ENCODE measurements at places on chromosomes 13 and 19. TPM values are rescaled to one million over a fixed set of nuclear protein-coding genes. Genes with fewer than 3 reads are reported as not detected.

The ANGPTL4 gene
- total RNA-seq: not detected

- DNase-seq: no peak
These were observed 100.1 kb upstream of the TSHZ3 start for GRCh38 chr19:31449379-31449778.

The IGFL2 gene
- not detected for total RNA-seq

The C2CD4C gene
- total RNA-seq: not detected

The KCNJ14 gene
- 2.0 TPM for total RNA-seq

DNA sequence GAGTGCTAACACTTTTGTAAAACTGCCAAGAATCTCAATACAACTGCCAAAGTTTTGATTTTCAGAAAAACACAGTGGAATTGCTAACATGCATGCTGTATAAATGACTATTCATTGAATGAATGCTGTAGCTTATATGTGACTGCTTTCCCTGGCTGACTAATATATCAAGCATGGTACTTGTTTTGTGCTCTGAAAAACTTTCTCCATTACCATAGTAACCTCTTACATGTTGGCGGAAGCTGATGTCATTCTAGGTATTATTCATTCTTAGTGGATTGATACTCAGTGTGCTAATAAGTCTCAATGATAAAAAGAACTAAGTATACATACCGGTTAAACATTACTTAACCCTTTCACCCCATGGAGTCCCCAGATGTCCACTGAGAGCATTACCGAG, 166.1 kb upstream of the MYO16 start:
- no peak for DNase-seq

The TEKTIP1 gene
- 5.7 TPM for total RNA-seq

The NCR1 gene
- not detected for total RNA-seq

- DNase-seq: no peak
These were observed 154.3 kb downstream of the SIPA1L3 start for GRCh38 chr19:38061294-38061693.

The APC2 gene
- total RNA-seq: 0.20 TPM

DNA sequence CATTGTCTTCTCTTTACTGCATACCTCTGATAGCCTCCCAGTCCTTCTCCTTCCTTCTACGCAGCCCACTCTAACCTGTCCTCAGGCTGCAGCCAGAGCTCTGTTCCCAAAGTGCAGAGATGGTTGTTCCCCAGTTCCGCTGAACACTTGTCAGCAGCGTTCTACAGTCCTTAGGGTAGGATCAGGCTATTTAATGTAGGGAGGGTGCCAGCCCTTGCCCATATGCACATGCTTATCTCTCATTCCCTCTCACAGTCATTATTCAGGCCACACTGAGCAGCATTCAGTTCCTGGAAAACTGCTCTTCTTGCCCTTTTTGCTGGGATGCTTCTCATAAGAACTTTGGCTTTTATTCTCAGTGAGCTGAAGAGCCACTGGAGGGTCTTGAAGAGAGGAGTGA, 180.7 kb downstream of the MTUS2 start:
- no peak for DNase-seq

The GPI gene
- 86.0 TPM for total RNA-seq

The ATP11A gene
- 66.8 TPM for total RNA-seq

The LILRA1 gene
- 0.27 TPM for total RNA-seq

DNA sequence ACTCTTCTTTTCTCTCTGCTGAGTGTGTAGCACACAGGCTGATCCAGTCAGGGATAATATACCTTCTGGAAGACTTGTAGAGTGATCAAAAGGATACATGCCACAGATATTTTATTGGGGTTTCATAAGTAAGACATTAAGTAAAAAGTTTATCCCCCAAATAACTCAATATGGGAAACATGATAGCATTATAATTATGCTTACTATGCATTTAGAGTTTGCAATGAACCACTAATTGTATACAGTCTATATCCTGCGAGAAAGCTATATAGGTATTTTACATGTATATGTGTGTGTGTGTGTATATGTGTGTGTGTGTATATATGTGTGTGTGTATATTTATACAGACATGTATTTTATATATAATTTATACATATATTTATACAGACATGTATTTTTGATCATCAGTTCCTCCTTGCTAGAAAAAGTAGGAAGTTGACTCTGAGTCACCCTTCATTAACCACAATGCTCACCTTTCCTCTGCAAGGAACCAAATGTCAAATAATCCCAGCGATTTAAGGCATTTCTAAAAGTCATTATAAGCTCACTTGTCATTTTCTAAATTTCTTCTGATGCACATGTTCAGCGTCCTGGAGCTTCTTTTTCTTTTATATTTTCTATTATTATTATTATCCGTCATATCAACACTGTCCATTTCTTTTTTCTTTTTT, 312.5 kb upstream of the OBI1 start:
- DNase-seq: no peak

DNA sequence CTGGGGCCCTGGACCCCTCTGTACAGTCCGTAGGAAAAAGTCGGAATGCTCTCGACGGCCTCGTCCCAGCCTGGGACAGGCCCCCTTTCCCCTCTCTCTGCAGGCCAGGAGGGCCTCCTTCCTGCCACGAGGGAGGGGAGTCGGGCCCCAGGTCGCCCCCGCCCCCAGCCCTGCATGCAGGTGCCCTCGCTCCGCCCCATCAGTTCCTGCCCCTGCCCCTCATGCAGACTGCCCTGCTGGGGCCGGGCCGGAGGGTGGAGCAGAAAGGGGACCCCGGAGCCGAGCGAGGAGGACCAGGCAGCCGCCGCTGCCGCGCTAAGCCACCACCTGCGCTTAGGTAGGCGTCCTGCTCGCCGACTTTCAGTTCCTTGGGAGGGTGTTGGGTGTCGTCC, 7.3 kb downstream of the LYL1 start:
- DNase-seq: no peak

- DNase-seq: no peak
These were observed 72.1 kb upstream of the FAM216B start for GRCh38 chr13:42709276-42709675.

DNA sequence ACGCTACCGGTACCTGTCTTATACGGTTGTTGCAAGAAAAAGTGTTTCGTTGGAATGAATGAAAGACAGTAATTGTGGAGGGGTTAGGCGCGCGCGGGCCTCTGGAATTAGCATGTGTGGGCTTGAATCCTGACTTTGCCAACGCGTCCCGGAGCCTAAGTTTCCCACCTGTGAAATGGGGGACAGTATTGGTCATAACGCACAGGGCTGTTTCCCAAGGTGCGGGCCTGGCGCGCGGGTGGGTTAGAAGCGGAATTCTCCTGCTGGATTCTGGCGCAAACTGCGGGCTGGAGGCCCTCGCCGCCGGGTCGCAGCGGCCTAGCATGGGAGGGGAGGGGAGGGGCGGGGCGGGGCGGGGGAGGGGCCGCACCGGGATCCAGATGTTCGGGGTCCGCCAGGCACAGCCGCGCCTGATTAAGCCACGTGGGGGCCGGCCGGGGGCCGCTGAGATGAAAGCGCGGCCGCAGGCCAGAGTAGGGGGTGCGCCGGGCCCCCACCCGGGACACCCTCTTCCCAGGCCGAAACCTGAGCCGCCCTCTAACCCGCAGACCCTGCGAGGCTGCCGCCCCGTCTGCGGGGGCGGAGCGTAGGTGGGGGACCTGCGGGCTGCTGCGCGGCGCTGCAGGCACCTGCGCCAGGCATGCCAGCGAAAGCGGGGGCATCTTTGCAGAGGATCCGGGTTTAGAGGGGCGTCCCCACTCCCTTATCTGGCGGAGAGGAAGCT, 1.2 kb upstream of the TMEM59L start:
- no peak for DNase-seq

DNA sequence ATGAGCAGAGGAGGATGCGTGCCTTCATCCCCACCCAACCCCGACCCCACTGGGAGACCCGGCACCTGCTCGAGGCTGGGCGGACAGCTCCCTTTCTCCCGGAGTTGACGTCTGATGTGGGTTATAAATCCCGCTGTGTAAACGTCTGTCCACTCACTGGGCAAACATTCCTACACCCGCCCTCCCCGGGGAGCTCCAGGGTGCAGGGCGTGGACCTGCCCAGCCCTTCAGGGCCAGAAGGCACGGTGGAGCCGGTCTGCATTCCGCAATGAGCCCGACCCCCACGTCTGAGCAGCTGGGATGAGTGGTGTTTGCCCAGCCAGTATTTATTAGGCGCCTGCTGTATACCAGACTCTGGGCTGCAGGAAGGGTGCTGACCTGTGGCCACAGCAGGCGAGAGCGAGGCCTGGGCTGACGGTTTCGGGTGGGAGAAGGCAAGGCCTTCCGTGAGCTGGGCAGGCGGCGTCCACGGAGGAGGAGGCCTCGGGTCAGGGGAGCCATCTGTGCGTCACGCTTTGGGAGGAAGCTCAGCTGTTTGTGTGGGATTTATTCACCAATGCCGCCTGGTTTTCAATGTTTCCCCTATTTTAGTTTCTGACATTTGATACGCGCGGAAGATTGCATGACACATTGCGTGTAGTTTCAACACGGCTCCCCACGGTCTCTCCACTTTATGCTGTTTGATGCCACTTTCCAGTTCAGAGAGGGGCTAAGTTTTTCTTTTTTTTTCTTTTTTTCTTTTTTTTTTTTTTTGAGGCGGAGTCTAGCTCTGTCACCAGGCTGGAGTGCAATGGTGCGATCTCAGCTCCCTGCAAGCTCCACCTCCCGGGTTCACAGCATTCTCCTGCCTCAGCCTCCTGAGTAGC, 2.0 kb downstream of the MISP start:
- no peak for DNase-seq

- DNase-seq: no peak
These were observed 214.6 kb upstream of the SERP2 start for GRCh38 chr13:44158881-44159632.

The PLK5 gene
- total RNA-seq: not detected

DNA sequence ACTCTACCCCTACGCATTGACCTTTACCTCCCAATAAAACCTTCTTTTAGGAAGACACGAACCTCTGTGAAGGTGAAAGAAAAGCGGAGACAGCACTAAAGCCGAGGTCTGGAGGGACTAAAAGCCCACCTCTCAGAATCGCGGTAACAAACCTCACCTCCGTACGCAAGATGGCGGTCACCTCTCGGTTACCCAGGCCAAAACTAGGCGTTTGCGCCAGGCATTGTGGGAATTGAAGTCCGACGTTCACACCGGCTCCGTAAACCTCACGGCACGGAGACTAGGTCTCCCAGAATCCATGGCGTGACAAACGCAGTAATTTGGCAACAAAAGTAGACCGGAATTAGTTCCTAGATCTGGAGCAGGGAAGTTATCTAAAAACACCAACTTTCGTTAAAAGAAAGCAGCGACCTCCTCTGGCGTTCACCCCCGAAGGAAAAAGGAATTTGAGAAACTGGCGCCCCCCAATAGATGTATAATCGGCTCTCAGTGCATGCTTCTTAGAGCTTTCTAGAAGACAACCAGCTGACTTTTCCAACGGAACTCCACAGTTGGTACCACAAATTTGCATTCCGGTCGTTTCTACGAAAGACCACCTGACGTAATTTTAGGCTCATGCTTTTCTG, at the start of gene N4BP2L2:
Gene N4BP2L2 (minus strand): TSS at position 175 of the 626 bp plus-strand sequence. CDS start 1,768 bp downstream, outside the sequence.
- peak; percentile 90 for DNase-seq

DNA sequence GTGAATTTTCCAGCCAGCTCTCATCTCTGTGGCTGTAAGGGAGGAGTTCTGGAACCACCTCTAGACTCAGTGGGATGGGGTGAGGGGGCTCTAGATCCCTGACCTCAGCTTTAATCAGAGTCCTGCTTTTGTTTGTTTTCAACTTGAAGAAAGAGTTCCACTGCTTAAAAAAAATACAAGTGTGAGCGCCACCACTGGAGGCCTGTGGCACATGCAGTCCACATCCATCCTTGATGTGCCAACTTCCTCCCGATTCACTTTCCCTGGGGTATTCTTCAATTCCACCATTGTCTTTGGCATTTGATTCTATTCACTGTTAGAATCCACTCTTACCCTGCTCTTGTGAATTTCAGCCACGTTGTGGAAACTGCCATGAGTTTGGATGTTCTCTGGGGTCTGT, 62.4 kb upstream of the GJB6 start:
- no peak for DNase-seq

- no peak for DNase-seq
These were observed 15.8 kb downstream of the FUT6 start for GRCh38 chr19:5823579-5824281.

The CYP4F2 gene
- total RNA-seq: not detected

The ZNF497 gene
- 0.55 TPM for total RNA-seq

The KRTDAP gene
- not detected for total RNA-seq

The DENND1C gene
- 118 TPM for total RNA-seq

The ODAD3 gene
- total RNA-seq: not detected

DNA sequence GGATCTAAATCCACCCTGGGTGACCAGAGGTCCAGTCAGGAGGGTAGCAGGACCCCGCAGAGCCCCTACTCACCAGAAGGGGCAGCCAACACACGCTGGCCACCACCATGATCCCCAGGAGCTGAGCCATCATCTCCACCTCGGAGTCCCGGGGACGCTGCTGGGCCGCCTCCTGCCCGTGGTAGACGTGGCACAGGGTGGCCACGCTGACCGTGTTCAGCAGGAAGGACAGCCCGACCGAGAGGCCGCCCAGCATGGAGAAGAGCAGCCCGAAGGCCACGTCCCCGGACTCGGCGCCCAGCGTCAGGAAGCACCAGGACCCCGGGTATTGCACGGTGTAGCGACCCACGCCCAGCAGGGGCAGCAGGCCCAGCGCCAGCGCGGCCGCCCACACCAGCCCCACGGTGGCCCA, 6.9 kb downstream of the TBXA2R start:
- no peak for DNase-seq

- no peak for DNase-seq
These were observed 2.3 kb upstream of the TMEM91 start for GRCh38 chr19:41373993-41374392.

GRCh38 chr13:23915308-23915707, 18.0 kb upstream of the C1QTNF9B start:
- DNase-seq: no peak

- no peak for DNase-seq
These were observed 47.8 kb downstream of the GADD45B start for GRCh38 chr19:2523630-2524311.

- DNase-seq: no peak
These were observed 51.8 kb downstream of the TSSK6 start for GRCh38 chr19:19463348-19464117.

GRCh38 chr13:113907635-113908617, 44.0 kb upstream of the GAS6 start:
- no peak for DNase-seq

- no peak for DNase-seq
These were observed 1327.6 kb downstream of the UQCRFS1 start for GRCh38 chr19:27885359-27885758.

- no peak for DNase-seq
These were observed 45.5 kb downstream of the BRD4 start for GRCh38 chr19:15286688-15287365.

- DNase-seq: peak; percentile 47
These were observed 23.4 kb downstream of the GP6 start for GRCh38 chr19:55014714-55015113.

DNA sequence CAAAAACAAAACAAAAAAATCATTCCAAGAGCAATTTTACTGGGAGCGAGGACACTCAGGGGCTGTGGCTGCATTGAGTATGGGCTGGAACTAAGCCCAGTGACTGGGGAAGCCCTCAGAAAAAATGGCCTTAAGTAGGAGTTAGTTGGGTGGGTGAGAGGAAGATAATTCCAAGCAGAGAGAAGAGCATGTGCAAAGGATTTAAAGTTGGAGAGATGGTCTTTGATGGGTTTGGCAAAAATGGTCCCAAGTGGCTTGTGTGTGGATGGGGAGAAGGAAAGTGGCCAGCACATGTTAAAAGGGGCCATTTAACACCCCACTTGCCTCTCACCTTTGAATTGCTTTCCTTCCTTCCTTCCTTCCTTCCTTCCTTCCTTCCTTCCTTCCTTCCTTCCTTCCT, 6.7 kb upstream of the CYP4F22 start:
- no peak for DNase-seq

GRCh38 chr19:3370728-3371591, 4.6 kb downstream of the NFIC start:
- DNase-seq: no peak

The FXYD1 gene
- 2.4 TPM for total RNA-seq

The ZNF813 gene
- 2.0 TPM for total RNA-seq

Data from CD4-positive, alpha-beta T cell (primary cell).